Mucosa of gallbladder (tissue), 1 donor: ENCODE measurements at places on chromosomes 1 and 21. TPM values are rescaled to one million over a fixed set of nuclear protein-coding genes. Genes with fewer than 3 reads are reported as not detected.

GRCh38 chr1:64624808-64625207, 120.1 kb upstream of the RAVER2 start:
- DNase-seq, result no peak

C1QTNF12 gene
- 4.9 TPM for total RNA-seq

DNA sequence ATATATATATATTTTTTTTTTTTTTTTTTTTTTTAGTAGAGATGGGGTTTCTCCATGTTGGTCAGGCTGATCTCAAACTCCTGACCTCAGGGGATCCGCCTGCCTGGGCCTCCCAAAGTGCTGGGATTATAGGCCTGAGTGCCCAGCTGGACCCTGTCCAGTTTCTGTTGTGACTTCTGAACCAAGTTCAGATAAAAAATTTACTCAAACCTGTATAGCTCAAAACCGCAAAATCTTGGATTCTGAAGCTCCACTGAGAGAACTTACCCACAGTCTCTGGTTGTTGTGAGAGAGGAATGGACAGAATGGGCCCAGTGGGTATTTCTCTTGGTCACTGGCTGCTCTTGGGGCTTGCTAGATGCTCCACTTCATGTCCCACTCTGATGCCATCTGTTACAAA, 76.4 kb downstream of the HS2ST1 start:
- no peak for DNase-seq

ADGRL4 gene
- total RNA-seq, result 9.3 TPM
